HT-29 (cell line): ENCODE measurements at places on chromosomes 2 and 18. TPM values are rescaled to one million over a fixed set of nuclear protein-coding genes. Genes with fewer than 3 reads are reported as not detected.

The NFU1 gene
- total RNA-seq: 13.1 and 16.6 TPM in 2 replicates

The BOLL gene
- not detected in 2 replicates for total RNA-seq

The CYTIP gene
- 0.08 TPM in 1 of 2 replicates, not detected in the other for total RNA-seq

The APCDD1 gene
- not detected in 2 replicates for total RNA-seq

The CNDP1 gene
- total RNA-seq: not detected in 2 replicates

The IER3IP1 gene
- total RNA-seq: 18.9 and 24.6 TPM in 2 replicates

The ECEL1 gene
- not detected in 2 replicates for total RNA-seq

The LHCGR gene
- not detected in 2 replicates for total RNA-seq

The ACMSD gene
- total RNA-seq: not detected in 2 replicates

The BCL11A gene
- not detected in 2 replicates for total RNA-seq

The HTR2B gene
- not detected in 2 replicates for total RNA-seq

The RAB10 gene
- total RNA-seq: 118 and 135 TPM in 2 replicates
